ENCODE measurements at places on chromosomes 5 and 9. TPM values are rescaled to one million over a fixed set of nuclear protein-coding genes. Genes with fewer than 3 reads are reported as not detected.

The NTRK2 gene
- total RNA-seq = 0.26 TPM

The HTR4 gene
- not detected for total RNA-seq

The IFNA6 gene
- not detected for total RNA-seq

The FBXW2 gene
- 22.2 TPM for total RNA-seq

The TRAF1 gene
- total RNA-seq = 2.4 TPM

The LMNB1 gene
- 9.1 TPM for total RNA-seq

The IRX2 gene
- total RNA-seq = 3.3 TPM

Data from bronchial smooth muscle cell (primary cell).